Choroid plexus epithelial cell (primary cell): ENCODE measurements at places on chromosomes 1 and 21.

- DNase-seq = peak; percentile 50
These were observed 5.1 kb upstream of the HMGCS2 start for GRCh38 chr1:119773711-119774241.

DNA sequence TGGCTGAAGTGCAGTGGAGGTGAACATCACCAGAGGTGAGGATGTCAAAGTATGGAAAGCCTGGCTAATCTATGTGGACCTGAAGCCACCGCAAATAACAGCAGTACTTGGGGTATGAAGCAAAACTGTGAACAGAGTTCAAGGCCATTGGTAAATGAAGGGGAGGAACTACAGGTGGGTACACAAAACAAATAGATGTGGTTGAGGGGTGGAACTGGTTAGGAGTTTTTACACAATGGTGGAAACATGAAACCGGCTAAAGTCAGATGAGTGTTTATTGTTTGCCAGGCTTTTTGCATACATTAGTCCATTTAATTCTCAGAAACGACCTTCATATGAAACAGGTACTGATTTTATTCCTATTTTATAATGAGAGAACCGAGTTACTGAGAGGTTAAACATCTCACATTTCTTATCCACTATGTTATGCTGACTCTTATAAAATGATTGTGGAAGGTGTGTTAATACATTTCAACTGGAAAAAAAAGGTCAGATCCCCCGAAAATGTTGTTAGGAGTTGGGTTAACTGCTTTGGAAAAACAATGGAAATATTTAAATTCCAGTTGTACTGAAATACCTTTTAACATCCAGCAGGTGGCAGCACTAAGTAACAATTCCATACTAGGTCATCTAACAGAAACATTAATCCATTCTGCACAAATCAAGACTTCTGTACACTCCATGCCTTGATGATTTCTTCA, 44.3 kb upstream of the GTF2B start:
- DNase-seq = peak; percentile 68

- DNase-seq = peak; percentile 73
These were observed 18.9 kb downstream of the SPATA46 start for GRCh38 chr1:162357681-162358266.

DNA sequence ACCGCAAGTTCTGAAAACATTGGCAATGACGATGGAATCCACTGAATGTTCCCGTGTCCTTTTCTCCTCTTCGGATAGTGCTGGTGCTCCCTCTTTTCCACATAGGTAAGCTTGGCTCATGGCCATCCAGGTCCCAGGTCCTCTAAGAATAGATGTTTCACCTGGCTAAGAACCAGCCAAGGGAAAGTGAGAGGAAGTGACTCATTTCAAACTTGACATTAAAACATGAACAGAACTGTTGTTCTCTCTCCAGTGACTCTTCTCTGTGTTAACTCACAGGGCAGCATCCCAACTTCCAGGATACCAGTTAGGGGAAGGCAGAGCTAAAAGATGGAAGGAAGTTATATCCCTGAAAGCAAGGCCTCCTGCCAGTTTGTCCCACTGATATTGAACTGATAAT, 493.8 kb upstream of the CHRM3 start:
- DNase-seq = no peak

GRCh38 chr1:88892357-88892877, 1.1 kb upstream of the GTF2B start:
- peak; percentile 75 for DNase-seq

DNA sequence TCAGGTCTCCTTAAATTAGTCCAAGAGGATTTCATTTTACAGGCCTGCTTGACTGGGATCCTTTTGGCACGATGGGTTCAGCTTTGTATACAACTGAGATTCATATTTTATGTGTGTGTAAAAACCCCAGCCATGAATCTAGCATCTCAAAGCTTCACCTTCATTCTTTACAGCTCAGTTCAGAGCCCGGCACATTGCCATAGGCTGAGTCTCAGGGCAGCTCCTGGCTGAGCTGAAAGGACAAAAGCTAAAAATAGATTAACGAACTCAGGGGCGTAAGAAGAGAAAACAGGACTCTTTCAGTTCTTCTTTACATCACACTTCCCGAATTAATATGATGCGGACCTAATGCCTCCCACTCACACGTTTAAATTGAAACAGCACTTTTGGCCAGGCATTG, 262.8 kb upstream of the PBX1 start:
- DNase-seq = no peak

DNA sequence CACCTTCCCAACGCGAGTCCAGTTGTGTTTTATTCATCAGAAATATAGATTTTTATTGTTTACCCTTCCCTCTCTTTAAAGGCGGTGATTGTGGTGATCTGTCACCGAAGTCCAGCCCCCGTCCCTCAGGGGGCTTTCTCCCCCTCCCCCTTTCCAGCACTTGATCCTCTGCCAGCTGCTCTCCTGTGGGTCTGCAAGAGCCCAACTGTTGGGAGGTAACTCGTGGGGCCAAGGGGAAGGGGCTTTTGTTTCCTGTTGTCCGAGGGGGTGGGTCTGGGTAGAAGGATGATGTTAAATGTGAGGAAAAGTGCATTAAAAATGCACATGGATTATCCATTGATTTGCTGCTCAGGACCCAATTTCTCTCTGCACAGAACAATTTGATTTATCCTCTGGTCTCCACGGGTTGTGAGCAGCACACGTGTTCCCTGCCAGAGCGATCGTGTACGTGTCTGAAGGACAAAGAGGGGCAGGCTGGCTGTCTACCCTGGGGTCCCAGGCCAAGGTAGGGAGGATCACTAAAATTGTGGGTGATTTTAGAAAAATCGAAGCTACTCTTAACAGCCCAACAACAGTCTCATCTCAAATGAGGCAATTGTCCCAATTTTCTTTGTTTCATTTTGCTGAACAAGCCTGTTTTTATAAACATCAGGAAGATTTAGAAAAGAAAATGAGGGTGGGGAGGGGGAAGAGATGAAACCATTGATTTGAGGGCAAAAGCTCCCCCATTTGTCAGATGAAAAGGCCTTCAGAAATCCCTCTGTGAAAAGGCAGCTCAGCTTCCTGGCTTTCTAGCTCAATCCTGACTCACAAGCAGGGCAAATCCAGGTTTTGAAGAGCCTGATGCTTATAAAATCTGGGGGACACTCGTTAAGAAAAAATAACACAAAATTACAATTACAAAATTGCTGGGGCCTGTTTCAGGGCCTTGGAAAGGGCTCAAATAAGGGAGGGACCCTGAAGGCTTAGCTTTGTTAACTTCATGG, 176.2 kb downstream of the RHOU start:
- DNase-seq = no peak

DNA sequence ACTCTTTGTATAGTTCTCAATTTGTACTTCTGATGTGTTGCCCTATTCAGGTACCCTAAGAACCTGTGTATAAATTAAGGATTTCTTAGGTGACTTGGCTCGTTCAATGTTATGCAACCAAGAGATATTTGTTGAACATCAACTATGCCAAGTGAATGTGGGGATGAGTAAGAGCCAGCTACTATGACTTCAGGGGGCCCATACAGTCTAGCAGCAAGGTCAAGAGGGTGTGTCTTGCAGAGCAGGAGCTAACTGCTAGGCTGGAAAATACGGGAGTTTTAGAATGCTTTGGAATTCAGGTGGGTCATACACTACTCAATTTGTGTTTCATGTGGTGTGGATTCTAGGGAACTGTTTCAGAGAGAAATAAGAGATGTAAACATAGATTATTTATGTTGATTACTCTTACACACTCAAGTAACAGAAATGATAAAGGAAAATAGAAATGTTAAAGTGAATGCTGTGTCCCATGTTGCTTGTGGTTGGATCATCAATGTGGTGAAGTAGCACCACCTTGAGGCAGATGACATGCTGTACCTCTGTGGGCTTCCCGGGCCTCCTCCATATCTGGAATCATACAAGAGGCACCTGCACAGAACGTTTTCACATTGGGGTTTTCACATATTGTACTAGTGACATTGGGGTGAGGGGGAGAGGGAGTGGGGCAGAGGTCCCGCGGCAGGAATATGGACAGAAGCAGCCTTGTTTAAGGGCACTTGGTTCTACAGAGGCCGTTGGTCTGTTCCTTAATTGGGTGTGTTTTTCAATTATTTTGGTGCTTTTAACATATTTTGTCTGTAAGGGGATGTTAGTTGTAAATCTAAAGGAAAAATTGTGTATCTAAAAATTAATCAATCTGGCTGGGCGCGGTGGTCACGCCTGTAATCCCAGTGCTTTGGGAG, 12.4 kb downstream of the ARPC5 start:
- peak; percentile 84 for DNase-seq

GRCh38 chr21:46110499-46111192, 12.7 kb downstream of the COL6A2 start:
- DNase-seq = no peak

DNA sequence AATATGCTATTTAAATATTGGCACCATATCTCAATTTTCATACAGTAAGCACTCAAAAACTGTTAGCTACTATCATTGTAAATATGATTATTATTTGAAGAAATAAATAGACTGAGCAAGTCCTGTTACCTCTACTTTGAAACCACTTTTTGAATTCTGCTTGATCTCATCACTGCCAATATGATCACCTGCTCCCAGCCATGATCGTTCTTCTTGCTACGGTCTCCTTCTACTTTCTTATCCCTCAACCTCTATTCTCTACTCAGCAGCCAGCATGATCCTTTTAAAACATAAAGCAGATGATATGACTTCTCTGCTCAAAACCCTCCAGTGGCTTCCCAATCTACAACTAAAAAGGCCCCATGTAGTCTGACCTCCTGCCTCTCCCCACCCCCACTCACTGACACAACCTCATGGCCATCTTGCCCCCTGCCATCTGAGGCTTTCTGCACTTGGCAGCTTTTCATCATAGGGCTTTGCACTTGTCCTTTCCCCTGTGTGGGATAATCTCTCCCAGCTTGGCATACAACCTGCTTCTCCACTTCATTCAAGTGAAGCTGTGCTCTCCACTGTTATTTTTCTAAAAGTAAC, 27.2 kb downstream of the CD34 start:
- DNase-seq = no peak

- no peak for DNase-seq
These were observed 19.9 kb downstream of the MX2 start for GRCh38 chr21:41381731-41382130.

GRCh38 chr1:167964646-167965045, 27.8 kb upstream of the MPC2 start:
- DNase-seq = no peak

DNA sequence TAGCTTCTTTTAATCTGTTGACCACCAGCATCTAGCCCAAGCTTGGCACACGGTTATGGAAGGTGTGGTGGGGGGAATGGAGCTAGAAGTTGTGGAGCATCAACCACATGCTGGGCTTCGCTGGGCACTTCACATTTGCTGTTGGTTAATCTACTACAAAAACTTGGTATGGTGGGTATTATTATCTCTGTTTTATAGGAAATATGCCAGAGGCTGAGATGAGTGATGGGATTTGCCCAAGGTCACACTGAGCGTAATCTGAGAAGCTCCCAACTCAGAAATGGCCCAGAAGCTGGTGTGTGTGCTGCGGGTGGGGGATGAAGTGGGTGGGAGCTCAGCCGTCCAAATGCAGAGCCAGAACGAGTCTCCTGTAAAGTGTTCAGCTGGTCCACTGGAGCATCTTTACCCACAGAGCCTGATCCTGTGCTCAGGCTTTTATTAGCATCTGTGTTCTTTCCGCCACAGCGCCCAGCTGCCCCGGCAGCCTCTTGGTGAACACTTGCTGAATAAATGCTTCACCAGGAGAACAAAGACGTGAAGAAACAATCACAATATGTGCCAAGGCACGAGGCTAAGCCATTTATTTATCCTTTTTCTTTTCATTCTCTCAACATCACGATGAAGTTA, 98.6 kb upstream of the JUN start:
- no peak for DNase-seq

DNA sequence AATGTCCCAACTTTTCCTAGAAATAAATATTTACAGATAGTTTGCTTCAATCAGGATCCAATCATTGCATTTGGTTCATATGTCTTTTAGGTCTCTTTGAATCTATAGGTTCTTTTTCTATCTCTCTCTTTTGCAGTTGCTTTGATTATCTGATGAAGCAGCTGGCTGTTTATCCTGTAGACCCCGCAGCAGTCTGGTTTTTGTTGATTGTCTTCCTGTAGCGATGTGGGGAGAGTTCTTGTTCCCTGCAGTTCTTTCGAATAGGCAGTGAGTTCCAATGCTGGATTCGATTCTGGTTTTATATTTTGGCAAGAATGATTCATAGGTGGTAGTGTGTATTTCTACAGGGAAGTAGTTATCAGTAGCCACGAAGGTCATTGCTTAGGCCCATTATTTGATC, 7.4 kb upstream of the MIXL1 start:
- no peak for DNase-seq

- DNase-seq = peak; percentile 62
These were observed 96.9 kb downstream of the ZNF644 start for GRCh38 chr1:90924982-90925381.

DNA sequence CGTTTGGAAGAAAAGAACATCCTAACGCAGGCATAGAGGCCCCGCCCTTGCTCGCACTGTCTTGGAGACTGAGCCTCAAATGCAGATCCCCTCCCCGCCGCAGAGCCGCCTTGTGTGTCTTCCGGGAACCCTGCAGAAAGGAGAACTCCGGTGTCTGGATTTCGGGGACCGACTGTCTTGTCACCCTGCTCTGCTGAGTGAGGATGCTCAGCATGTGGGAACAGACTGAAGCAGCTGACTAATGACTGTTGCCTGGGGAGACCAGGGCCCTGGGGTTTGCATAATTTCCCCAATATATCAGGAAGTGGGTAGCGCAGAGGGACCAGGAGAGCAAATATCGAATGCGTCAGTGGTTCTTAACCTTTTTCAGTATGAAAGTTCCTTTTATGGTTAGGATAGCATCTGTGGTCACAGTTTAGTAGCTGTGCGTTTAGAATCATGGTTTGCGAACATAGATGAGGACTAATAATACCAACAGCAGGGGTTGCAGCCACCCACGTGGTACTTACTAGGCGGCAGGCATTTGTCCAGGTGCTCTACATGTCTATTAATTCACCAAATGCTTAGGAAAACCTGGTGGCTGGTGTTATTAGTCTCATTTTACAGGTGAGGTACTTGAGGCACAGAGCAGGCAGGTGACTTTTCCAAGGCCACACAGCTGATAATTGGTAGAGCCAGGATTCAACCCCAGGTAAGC, 14.3 kb downstream of the GPR137B start:
- no peak for DNase-seq

DNA sequence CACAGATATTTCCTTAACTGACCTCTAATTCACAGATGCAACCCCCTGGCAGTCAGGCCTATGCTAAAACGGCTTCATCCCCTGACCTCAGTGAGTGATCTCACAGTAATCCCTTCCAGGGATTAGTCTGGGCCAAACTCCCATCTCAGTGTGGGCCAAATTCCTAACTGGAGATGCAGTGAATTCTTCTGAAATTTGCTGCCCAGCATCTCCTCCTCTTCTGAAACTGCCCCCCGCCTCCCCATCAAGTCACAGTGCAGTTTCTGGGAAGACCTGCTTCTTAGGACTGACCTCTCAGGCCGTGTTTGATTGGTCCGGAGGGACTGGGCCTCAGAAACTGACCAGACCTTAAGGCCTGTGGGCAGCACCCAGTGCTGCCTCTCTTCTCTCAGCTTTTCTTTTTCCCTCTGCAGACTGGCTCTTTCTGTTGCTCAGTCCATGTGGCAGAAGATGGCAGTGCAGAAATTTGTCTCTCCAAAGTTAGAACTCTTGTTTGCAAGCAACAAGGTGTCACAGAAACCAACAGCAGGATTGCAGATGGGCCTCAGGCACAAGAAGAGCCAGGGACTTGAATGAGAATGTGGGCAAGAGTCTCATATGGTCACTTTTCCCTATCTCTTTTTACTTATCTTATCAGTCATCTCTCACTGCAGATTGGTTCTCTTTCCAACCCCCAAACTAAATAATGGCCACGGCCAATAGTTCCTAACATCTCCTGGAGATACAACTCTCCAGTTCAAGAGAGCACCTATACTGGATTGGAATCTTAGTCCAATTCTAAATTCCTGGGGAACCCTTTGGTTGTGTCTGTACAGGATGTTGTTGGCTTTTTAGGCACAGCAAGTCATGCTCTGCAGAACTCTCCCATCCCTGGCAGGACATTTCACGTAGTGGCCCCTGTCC, 95.5 kb upstream of the RALGPS2 start:
- peak; percentile 52 for DNase-seq
